ENCODE measurements at places on chromosomes 11 and 22. TPM values are rescaled to one million over a fixed set of nuclear protein-coding genes. Genes with fewer than 3 reads are reported as not detected.

CATSPERZ gene
- not detected for total RNA-seq

OR6A2 gene
- 0.21 TPM for total RNA-seq

GRCh38 chr22:49239264-49240015 lies 588.2 kb downstream of the BRD1 start:
- H3K36me3 ChIP-seq, result no peaks in the 10 kb centered on the region
- no peak overlapping the region for H3K27ac ChIP-seq
- H3K4me3 ChIP-seq, result no peak overlapping the region

KRTAP5-10 gene
- total RNA-seq, result not detected

MED17 gene
- 64.0 TPM for total RNA-seq

DNA sequence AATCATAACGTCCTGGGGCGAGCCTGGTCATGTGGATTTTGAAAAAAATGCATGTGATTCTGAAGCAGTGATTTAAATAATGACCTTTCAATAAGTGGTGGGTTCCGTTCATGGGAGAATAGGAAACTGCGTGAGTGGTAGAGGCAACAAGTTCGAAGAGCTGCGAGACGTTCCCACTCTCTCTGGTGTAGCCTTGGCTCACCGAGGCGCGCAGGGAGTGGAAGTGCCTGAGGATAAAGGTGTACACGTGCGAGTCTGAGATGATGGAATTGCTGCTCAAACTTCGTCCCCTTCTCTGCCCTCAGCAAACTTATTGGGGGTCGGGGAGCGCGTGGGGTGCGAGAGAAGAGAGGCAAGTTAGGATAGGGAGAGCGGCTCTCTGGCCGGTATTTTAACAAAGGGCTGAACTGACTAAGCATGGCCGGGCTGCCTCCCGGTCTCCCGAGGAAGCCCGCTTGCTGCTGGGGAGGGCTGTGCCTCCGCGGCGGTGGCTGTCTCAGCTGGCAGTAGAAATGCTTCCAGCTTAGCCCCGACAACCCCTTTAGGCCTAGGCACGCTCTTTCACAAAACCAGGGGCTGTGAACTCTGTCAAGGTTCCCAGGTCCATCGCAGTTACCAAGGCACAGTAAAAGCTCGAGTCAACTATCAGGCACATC lies 875 bp upstream of the STT3A start:
- peak overlapping the region; percentile 96 for H3K4me3 ChIP-seq
- H3K27me3 ChIP-seq, result no peaks in the 10 kb centered on the region
- DNase-seq, result peak; percentile 30
- peak overlapping the region; percentile 96 for H3K27ac ChIP-seq
- H3K4me1 ChIP-seq, result peaks cover 38% of the 10 kb centered on the region
- peaks cover 6% of the 10 kb centered on the region for H3K36me3 ChIP-seq

GRCh38 chr22:46547179-46547882 lies 9.9 kb upstream of the CELSR1 start:
- no peak for DNase-seq
- H3K4me1 ChIP-seq, result peaks cover 13% of the 10 kb centered on the region
- H3K4me3 ChIP-seq, result no peak overlapping the region
- no peaks in the 10 kb centered on the region for H3K36me3 ChIP-seq
- no peak overlapping the region for H3K27ac ChIP-seq

- peaks cover 3% of the 10 kb centered on the region for H3K27me3 ChIP-seq
- peak overlapping the region; percentile 16 for H3K27ac ChIP-seq
- peaks cover 68% of the 10 kb centered on the region for H3K4me1 ChIP-seq
- H3K36me3 ChIP-seq, result peaks cover 33% of the 10 kb centered on the region
Measured at GRCh38 chr11:59187035-59187434, 15.1 kb downstream of the DTX4 start.

- peak; percentile 35 for DNase-seq
- no peaks in the 10 kb centered on the region for H3K27me3 ChIP-seq
- peak overlapping the region; percentile 96 for H3K4me3 ChIP-seq
- peak overlapping the region; percentile 99 for H3K27ac ChIP-seq
- peaks cover 2% of the 10 kb centered on the region for H3K36me3 ChIP-seq
- peaks cover 51% of the 10 kb centered on the region for H3K4me1 ChIP-seq
Measured at GRCh38 chr11:9264316-9265210, 587 bp downstream of the DENND5A start.

DNA sequence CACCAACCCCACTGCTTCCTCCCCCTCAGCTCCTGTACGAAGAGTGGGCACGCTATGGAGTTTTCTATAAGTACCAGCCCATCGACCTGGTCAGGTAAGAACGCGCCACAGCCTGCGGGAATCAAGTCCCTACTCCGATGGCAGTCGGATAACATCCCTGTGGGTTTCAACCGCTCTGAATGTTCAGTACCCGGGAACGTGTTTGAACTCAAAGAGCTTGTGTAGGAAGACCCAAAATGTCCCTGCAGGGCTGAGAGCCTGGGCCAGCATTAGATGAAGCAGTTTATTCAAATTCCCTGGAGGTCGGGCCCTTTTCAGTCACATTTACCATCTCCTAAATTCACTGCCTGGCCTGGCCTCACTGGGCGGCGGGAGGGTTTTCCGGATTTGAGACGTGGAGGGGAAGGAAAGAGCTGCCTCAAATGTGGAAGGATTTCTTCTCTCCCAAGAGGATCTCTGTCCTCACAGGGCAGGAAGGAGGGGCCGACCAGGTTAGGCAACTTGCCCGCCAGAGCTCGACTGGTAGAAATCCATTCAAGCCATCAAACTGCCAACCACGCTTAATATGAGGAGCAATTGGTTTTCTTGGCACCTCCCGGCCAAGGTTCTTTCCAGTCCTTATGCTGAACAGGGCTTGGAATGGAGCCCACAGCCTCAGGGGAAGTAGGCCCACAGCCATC lies 46.3 kb downstream of the ANO1 start:
- peak overlapping the region; percentile 35 for H3K27ac ChIP-seq
- peaks cover 45% of the 10 kb centered on the region for H3K27me3 ChIP-seq
- H3K36me3 ChIP-seq, result no peaks in the 10 kb centered on the region
- H3K4me3 ChIP-seq, result no peak overlapping the region
- DNase-seq, result no peak

All from neural crest cell (in vitro differentiated cells).